BJ (cell line): ENCODE measurements at places on chromosomes 5 and 9. TPM values are rescaled to one million over a fixed set of nuclear protein-coding genes. Genes with fewer than 3 reads are reported as not detected.

- DNase-seq = no peak
Measured at GRCh38 chr5:171871711-171872110, 86.1 kb downstream of the SMIM23 start.

- no peak for DNase-seq
Measured at GRCh38 chr5:125244531-125244930, 498.1 kb upstream of the ZNF608 start.

- no peak for DNase-seq
Measured at GRCh38 chr9:81237565-81238231, 451.6 kb downstream of the TLE1 start.

Gene ZBTB6
- polyA plus RNA-seq = 2.5 and 5.0 TPM in 2 replicates

Gene ANKRD34B
- not detected in 2 replicates for polyA plus RNA-seq

Gene CD14
- 0.69 and 1.9 TPM in 2 replicates for polyA plus RNA-seq
